BE2C (cell line): ENCODE measurements at places on chromosomes 3 and 15.

- DNase-seq, result peak; percentile 88
Measured at GRCh38 chr15:42490671-42491538, at the start of gene ZNF106. ZNF106 (minus strand) TSS chr15:42491141; CDS start chr15:42472289, 18,852 bp downstream.

DNA sequence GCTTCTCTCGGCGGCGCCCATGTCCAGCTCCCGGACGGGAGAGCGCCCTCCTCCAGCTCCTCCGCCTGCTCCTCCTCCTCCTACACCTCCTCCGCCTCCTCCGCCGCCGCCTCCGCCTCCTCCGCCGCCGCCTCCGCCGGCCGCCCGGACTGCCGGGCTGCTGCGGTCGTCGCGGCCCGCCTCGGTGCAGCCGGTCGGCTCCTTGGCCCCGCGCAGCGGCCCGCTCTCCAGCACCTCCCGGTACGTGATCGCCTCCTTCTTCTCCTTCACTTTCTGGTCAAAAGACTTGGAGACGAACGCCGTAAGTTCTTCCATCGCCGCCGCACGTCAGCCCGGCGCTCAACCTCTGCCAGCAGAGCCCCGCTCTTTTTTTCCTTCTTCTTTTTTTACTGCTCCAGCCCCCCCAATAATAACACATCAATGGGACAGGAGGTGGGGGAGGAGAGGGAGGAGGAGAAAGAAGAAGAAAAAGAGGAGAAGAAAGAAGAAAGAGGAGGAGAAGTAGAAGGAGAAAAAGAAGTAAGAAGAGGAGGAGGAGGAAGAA, 438 bp downstream of the SHOX2 start:
- DNase-seq, result peak; percentile 61

GRCh38 chr15:65355173-65355987, 22.4 kb downstream of the IGDCC3 start:
- DNase-seq, result no peak

DNA sequence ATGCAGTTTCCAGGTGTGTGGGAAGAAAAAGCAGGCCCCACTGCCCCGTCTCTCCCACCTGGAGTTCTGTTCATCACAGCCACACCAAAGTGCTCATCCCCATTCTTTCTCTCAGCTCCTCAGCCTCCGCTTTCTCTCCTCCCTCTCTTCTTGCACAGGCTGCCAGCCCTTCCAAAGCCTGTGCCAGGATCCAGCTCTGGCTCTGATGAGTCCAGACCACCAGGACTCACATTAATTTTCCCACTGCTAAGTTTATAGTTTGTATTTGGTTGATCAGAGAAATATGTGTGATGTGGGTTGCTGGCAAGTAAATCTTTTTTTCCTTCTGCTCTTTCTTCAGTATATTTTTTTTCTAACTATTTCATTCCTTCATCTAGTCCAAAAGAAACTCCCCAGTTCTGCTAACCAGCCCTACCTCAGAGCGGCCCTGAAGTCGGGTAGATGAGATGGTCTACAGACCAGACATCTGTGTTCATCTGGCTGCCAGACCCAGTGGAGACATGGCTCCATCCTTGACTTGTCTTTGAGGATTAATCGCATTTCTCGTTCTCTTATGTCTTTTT, 49.8 kb downstream of the BOC start:
- no peak for DNase-seq

- no peak for DNase-seq
Measured at GRCh38 chr3:59247402-59247841, 197.6 kb upstream of the CFAP20DC start.

- peak; percentile 2 for DNase-seq
Measured at GRCh38 chr3:48411606-48412374, 18.1 kb downstream of the PLXNB1 start.

GRCh38 chr3:87848003-87848402, 210.8 kb downstream of the CGGBP1 start:
- no peak for DNase-seq

- DNase-seq, result no peak
Measured at GRCh38 chr3:146803745-146804144, 198.6 kb upstream of the PLSCR5 start.

- DNase-seq, result no peak
Measured at GRCh38 chr3:184305577-184305976, 6.5 kb downstream of the PSMD2 start.

GRCh38 chr3:69182588-69183316, 60.4 kb upstream of the LMOD3 start:
- DNase-seq, result no peak

DNA sequence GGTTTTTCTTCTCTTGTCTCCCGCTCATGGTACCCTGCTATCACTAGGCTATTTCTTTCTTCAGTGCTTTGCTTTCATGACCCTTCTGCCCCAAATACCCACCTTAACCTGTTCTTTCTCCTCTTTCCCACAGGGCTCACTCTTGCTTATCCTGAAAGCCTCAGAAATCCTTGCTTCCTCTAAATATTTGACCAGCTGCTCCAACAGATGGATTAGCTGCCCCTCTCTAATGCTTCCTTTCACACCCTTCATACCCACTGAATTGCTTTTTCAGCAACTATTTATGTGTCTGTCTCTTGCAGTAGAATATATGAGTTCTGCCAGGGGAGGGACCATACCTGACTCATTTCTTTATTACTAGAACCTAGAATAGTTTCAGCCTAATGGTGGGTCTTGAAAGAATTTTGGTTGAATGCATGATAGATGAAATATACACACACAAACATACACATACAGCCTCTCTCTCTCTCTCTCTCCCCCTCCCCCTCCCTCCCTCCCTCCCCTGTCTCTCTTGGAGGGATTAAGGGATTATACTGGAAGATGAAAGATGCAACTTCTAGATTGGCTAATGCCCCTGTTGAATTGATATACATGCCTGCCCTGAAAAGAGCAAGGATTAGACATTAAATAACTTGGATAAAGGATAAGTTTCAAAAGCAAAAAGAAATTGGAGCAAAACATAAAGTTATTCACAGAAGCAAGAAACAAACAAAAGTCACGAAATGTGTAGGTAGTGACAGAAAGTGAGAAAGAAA, 95.0 kb upstream of the GADL1 start:
- DNase-seq, result no peak

GRCh38 chr3:312160-312733, 115.7 kb downstream of the CHL1 start:
- DNase-seq, result no peak

GRCh38 chr3:155957412-155957880, 87.0 kb downstream of the GMPS start:
- DNase-seq, result no peak

DNA sequence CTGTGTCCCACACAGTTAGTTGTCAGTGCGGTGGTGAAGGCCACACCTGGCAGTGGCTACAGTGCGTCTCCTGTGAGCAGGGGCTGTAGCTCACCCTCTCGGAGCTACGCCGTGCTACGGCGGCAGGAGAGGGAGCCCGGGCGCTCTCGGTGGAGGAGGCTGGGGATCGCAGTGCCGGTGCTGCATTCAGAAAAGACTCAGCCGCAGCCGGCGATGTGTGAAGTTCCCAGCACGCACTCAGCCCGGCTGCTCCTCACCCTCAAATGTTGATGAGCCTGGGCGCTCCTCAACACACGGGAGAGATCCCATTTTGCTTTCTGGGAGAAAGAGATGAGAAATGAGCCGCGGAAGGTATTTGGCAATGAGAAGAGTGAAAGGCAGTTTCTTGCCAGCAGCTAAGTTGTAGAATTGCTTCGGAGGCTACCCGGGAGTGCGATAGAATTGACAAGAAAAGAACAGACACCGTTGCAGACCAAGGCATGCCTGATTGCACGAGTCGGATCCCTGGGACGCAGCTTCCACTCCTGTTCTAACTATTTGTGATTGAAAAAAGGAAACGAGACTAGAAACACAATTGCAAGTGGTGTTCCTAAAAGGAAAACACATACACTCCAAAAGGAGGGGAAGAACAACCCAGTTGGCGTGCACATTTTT, at the start of gene UNC13C:
Gene UNC13C (plus strand): TSS at position 189 of the 654 bp plus-strand sequence. CDS start 34,463 bp downstream, outside the sequence.
- peak; percentile 56 for DNase-seq

GRCh38 chr3:128267541-128267940, 114.3 kb downstream of the EEFSEC start:
- no peak for DNase-seq

- no peak for DNase-seq
Measured at GRCh38 chr3:65713016-65713415, 325.7 kb downstream of the MAGI1 start.

GRCh38 chr3:122943828-122944190, 83.8 kb downstream of the SEMA5B start:
- peak; percentile 61 for DNase-seq

DNA sequence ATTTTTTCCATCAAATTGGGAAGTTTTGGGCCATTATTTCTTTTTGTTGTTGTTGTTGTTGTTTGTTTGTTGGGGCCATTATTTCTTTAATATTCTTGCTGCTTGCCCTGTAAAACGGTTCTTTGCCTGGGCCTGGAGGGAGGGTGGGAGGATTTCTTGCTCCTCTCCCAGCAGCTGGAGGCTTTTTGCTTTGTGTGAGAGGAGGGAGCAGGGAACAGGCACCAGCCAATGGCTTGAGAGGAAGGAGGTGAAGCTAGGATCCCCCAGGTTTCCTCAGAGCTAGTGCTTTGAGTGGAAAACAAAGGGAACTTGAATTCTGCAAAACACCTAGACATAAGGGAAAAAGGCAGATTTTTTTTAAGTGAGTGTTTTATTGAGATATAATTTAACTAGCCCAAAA, 61.2 kb upstream of the DNAJC19 start:
- DNase-seq, result no peak

DNA sequence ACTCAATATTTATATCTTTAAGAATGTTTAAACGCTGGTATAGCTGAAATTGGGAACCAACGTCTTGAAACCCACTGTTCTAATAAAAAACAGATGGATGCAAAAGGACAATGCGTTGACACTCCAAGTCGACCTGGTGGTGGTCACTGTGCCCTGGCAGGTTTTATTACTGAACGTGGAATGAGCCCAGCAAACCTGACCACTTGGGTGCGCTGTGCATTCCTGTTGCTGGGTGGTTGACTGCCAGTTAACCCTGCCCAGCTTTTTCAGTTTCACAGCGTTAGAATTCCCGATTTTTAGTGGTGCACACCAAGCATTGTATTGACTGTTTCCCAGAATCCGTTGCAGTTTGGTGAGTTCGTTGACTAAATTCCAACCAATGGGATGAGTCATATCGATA, 384.4 kb downstream of the OCA2 start:
- no peak for DNase-seq

DNA sequence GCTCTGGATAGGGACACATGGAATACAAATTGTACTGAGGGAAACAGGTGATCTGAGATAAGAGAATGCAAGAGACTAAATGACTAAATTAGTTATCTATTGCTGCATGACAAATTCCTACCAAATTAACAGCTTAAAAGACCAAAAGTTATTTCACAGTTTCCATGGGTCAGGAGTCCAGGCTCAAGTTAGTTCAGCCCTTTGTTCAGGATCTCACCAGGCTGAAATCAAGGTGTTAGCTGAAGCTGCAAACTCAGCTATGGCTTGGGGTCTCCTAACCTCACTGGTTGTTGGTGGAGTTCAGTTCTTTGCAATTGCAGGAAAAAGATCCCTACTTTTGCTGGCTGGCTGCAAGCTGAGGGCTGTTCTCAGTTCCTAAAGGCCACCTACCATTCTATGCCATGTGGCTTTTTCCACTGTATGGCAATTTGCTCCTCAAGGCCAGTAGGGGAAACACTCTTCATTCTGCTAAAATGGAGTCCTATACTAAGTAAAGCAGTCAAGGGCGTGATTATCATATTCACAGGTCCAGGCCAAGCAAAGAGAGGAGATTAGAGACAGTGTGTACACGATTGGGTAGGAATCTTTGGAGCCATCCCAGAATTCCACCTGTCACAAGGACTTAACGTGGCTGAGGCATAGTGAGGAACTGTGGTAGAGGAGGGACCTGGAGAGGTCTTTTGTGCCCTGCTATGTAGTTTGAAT, 53.7 kb downstream of the THRB start:
- DNase-seq, result no peak

GRCh38 chr15:92077353-92078085, 224.0 kb downstream of the SLCO3A1 start:
- peak; percentile 85 for DNase-seq

GRCh38 chr15:40846841-40847222, 3.0 kb downstream of the SPINT1 start:
- no peak for DNase-seq

- DNase-seq, result no peak
Measured at GRCh38 chr15:78048628-78048920, 28.9 kb downstream of the TBC1D2B start.

DNA sequence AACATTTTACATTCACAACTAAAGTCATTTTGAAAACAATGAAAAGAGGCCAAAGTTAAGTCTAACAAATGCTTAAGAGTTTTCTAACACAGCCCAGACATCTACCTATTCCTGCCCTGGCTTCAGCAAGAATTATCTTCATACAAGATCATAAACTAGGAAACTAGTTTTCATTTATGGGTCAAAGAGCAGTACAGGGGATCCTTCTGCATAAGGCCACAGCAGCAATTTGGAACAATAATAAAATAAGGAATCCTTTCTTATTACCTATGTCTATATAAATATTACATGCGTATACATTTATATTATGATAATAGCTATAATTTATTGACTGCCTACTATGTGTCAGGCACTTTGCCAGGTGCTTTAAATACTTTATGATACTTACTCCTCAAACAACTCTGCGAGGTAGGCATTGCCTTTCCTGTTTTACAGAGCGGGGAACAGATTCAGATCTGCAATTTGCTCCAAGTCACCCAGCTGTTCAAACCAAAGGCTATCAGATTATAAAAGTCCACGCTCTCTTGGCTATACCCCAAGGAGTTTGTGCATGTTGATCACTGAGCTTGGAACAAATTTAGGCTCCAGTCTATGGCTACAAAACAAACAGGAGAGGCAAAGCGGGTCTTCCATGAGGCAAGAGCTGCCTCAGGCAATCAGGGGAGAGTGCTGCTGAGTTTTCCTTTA, 196.4 kb downstream of the RORA start:
- DNase-seq, result no peak

DNA sequence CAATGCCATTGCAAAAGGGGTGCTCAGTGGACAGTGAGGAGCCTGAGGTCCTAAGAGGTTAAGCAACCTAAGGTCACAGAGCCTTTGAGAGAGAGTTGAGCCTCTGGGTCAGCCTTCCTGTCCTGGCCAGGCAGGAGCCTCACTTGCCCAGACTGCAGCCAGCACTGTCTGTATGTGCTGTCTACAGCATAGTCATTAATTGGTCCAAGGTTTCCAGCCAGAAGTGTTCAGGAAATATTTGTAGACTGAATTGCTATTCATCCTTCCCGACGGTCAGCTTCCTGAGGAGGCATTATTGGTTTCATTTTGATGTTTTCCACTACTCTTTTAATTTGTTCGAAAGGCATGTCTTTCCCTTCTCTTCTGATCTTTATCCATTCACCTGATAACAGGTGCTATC, 8.1 kb downstream of the SEC13 start:
- DNase-seq, result no peak

DNA sequence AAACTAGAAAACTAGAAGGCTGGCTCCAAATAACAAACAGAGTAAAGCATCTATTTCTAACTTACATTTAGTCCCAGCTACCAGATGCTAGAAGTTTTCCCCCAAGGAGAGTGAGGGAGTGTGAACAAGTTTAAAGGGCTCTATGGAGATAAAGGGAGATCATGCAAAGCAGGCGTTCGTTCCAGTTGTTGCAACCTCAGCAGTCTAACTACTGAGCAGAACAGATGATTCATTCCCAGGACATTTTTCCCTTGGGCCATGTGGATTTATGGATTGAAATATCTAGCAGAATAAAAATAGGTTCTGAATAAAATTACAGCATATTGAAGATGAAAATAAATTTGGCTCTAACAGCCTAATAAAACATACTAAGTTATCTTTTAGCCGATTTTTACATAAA, 154.8 kb upstream of the TTC14 start:
- no peak for DNase-seq

- DNase-seq, result no peak
Measured at GRCh38 chr3:184173374-184173722, 1.3 kb upstream of the AP2M1 start.

GRCh38 chr3:7964899-7965298, 536.7 kb upstream of the LMCD1 start:
- no peak for DNase-seq
